ENCODE measurements at places on chromosomes 1 and 21.

DNA sequence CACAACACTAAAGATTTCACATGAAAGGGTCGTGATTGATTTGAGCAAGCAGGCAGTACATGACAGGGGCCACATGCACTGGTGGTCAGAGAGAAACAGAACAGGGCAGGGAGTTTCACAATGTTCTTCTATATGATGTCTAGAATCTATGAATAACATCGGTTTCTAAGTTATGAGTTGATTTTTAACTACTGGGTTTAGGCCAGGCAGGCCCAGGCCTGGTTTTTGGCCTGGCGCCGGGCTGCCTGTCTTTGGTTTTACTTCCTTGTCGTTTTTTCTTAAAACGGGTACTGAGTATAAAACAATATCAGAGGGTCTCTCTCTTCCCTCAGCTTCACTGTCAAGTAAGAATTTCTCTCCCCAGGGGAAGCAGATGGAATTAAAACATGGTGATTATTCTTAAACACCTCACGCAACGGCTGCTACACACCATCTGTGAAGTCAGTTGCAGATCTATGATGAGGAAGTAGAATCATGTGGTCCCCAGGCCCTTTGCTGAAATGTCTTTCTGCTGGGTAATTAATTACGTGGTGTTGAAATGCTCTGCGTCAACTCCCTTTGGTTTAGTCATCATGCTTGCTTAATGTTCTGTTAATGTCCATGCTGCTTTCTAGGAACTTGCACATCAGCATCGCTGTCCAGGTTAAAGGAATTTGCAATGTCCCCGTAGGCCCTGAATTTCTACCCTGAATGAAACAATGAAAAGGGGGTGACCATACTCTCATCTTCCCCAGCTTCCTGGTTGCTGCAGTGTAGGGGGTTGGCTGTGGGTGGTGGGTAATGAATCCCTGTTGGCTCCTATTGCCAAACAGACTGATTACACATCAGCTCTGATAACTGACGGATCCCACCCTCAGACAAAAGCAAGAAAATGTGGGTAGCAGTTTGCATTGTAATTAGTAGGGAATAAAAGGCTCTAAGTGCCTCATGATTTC is 70.3 kb downstream of the SERINC2 start:
- DNase-seq, result no peak

GRCh38 chr21:33403128-33403785 is at the start of gene IFNGR2:
Gene IFNGR2, plus strand, starts transcription at chr21:33403413. Its CDS starts 131 bp downstream, at chr21:33403544.
- peak; percentile 47 for DNase-seq

GRCh38 chr1:114075105-114075504 is 78.6 kb downstream of the SYT6 start:
- DNase-seq, result no peak

DNA sequence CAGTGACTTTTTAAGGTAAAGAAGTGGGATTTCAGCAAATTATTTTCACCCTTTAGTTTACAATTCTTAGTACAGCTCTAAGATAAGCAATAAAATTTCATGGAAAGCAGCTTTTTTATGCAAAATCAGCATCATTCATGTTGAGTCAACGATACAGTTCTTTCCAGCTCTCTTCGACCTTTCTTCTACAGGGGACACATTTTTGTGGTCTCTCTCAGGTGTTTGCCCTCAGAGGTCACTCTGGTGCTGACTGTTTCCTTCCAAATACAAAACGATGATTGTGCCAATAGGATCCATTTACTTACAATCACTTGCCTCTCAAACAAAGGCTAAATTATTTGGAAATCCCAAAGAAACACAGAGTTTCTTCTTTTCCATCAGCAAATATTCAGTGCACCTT is 51.0 kb downstream of the PSMG1 start:
- DNase-seq, result no peak

- DNase-seq, result no peak
These were observed 21.3 kb upstream of the PRDM15 start for GRCh38 chr21:41900401-41900800.

GRCh38 chr1:84949664-84950063 is 47.2 kb downstream of the MCOLN2 start:
- no peak for DNase-seq

- DNase-seq, result no peak
These were observed 1044.9 kb downstream of the BRINP3 start for GRCh38 chr1:189432753-189433152.

DNA sequence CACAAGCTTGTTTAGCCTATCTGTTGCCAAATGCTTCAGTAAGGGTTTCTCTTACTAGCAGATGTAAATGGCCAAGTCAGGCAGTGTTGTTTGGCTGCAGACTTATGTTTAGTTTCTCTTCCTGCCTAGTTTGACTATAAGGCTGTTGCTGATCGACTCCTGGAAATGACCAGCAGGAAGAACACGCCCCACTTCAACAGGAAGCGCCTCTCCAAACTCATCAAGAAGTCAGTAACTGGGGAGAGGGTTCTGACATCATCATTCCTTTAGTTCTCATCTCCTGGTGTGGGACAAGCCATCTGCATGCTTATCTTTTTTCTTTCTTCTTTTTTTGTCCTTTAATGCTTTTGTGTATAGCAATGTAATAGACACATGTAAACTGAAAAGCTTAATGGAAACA is 25.1 kb downstream of the RRP1B start:
- peak; percentile 78 for DNase-seq

DNA sequence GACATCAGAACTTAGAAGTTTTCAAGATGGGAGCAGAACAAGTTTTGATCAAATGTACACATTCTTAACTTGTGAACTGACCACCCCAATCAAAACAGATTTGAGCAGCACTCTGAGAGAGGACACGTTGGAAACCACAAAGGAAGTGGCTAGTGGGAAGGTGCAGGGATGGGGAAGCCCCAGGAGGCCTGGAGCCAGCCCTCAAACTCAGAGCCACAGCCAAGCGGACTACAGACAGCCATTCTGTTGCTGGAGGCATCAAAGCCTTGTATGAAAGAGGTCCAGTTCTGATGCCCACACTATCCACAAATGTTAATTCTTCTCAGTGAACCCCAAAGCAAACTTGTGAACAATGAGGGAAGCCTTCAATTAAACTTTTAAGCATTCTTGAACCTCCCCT is 143.6 kb upstream of the RAB4A start:
- DNase-seq, result no peak

DNA sequence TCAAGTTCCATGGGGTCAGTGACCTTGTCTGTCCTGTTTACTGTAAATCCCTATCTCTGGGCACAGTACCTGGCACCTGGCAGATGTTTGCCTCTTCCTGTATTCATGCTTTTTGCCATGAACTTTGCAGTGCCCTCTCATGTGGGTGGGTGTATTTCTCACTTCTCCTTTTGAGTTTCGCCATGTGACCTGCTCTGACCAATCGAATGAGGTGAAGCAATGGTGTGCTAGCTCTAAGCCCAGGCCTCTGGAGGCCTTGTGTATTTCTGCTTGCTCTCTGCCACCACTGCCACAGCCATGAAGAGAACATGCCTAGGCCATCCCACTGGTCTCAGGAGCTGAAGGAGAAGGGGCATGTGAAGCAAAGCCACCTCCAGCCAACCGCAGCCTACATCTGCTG is 185.5 kb upstream of the ZC3H12A start:
- no peak for DNase-seq

- DNase-seq, result no peak
These were observed 31.1 kb downstream of the PIGP start for GRCh38 chr21:37041706-37042271.

DNA sequence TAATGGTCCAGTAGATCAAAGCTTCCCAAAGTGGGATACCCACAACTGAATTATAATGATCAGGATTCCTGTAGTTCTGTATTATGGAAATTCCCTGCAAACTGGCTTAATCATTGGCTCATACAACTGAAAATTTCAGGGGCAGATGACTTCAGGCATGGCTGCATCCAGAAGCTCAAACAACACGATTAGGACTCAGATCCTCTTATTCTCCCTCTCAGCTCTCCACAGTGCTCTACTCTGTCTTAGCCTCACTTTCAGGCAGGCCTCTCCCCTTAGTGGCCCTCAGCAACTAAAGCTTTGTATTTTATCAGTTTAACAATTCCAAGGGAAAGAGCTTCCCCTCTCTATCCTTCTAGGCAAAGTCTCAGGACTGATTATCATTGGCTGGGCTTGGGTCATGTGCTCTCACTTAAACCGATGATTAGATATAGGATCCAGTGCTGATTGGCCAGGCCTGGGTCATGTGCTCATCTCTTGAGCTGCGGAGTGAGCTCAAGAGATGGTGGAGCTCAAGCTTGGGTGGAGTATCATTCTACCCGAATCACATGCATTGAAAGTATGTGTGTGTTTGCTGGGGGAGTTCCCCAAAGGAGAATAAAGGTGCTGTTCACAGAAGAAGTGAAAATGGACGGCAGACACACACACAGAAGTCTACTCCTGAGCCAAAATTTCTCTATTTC is 57.9 kb upstream of the RUNX3 start:
- no peak for DNase-seq

- DNase-seq, result no peak
These were observed 217.7 kb downstream of the CRB1 start for GRCh38 chr1:197485790-197486189.

DNA sequence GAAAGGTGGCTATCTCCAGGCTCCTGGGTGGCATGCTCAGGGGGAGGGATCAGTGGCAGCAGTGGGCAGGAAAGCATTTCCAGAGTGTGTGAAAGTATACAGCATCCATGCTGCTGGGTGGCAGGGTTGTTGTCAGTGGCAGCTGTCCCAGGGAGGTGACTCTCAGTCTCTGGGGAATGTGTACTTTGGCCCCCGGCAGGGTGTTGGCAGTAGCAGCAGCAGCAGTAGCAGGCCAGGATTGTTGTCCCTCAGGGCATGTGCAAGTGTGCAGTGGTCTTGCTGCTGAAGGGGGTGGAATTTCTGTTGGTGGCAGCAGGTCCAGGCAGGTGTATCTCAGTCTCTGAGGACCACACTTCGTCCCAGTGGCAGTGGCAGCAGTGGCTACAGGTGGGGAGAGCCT is 71.7 kb upstream of the GUCA2B start:
- no peak for DNase-seq

DNA sequence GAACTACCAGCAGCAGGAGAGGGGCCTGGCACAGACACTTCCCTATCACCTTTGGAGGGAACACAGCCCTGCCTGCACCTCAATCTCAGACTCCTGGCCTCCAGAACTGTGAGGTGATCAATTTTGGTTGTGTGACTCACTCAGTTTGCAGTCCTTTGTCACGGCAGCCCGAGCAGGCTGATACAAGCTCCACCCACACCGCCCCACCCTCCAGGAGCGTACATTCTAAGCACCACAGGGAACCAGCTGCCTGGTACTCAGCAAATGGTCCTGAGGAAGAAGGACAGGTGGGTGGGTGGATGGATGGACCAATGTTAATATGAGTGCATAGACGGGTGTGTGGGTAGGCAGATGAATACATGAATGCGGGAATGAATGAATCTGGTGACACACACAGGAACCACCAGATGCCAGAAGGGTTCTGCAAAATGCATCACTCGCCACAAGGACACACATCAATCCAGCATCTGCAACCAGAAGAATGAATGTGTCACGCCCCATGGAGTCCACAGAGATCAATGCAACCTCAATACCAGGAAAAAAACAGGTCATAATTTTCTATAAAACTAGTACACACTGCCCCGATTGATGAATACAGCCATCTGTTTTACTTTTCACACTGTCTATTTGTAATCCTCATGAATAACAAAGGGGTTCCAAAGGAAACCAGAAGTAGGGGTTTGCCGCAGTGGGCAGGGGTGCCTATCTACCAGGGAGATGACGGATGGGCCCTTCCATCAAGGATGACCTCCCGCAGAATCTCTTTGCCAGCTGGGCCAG is 284.5 kb downstream of the NPHP4 start:
- no peak for DNase-seq

GRCh38 chr1:167938080-167938636 is 1.3 kb upstream of the MPC2 start:
- DNase-seq, result peak; percentile 7

- DNase-seq, result no peak
These were observed 49.6 kb downstream of the OSBPL9 start for GRCh38 chr1:51666478-51666877.

GRCh38 chr1:177219554-177220458 is 49.0 kb downstream of the BRINP2 start:
- no peak for DNase-seq

GRCh38 chr1:116211294-116211693 is 100.1 kb downstream of the MAB21L3 start:
- DNase-seq, result no peak

DNA sequence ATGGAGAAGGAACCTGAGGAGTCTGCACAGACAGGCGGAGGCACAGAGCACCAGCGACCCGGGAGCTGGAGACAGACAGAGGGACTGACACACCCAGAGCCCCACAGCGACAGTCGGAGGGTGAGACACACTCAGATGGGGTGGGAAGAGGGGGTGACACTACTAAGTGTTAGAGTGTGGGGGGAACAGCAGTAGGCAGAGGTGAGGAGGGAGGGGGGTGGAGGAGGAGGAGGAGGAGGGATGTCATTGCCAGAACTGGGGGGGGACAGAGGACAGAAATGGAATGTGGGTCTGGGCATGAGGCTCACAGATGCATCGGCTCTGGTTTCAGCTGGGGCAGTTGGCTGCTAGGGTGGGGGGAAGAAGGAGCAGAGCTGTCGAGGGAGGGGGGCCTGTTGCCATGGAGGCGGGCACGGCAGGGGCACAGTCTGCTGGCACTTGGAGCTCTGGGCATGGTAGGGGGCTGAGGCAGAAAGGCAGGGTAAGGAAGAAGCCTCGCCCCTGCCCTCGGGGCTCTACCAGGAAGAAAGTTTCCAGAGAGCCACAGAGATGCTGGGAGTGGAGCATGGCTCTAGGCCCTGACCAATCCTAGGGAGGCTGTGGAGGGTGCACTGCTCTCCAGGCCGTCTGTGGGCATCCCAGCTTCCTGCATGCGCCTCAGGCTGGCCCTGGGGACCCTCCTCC is 37.3 kb downstream of the AHDC1 start:
- no peak for DNase-seq

GRCh38 chr1:110876748-110877341 is 3.9 kb downstream of the CD53 start:
- no peak for DNase-seq

DNA sequence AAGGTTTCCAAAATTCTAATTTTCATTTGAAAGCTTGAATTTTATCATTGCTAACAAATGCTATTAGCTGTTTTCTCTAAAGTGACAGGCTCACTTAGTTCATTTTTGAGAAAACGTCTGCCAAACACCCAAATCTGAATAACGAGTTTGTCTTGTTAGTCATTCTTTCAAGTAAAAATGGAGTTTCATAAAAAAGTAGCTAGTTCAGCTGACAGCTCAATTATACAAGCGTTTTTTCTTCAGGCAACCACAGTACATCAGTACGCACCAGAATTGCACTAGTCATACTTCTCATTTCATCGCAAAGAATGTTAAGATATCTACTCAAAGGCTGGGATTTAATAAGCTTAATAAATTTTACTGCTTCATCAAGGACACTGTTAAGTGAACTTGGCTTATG is 72.3 kb upstream of the SLFNL1 start:
- DNase-seq, result no peak

- peak; percentile 67 for DNase-seq
These were observed 9.2 kb downstream of the RNU5D-1 start for GRCh38 chr1:44721485-44722361.

GRCh38 chr21:45467221-45467779 is 62.3 kb downstream of the COL18A1 start:
- no peak for DNase-seq

Data from dermis blood vessel endothelial cell (primary cell).